ENCODE measurements at places on chromosomes 4 and X.

GRCh38 chr4:105998171-105999063 lies 103.1 kb downstream of the NPNT start:
- DNase-seq = no peak

DNA sequence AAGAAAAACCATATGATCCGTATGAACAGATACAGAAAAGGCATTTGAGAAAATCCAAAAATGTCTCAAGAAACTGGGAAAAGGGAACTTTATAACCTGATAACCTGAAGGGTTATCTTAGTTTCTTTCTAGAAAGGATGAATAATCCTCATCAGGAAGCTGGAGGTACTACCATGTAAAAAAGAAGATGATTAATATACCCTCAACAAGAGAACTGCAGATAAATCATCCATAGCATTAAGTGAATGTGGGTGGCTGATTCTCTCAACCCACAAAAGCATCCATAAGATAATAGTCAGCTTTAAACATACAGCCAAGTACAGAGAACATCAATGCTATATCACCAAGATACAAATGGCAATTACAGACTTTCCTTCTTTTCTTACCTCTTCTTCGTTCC lies 26.4 kb downstream of the ANAPC10 start:
- DNase-seq = no peak

DNA sequence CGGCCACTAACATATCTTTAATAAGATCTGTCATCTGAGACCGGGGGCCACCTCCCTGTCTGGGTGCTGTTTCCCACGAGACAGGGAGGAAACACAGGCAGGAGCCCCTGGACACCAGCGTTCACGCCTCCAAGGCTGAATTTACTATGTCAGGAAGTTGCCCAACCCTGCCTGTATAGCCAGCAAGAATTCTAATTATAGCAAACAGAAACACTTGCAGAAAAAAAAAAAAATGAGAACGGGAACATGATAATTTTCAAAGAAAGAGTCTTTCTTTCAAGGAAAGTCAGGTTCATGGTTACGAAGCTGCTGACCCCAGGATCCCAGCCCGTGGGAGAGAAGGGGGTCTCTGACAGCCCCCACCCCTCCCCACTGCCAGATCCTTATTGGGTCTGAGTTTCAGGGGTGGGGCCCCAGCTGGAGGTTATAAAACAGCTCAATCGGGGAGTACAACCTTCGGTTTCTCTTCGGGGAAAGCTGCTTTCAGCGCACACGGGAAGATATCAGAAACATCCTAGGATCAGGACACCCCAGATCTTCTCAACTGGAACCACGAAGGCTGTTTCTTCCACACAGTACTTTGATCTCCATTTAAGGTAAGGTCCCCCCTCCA lies at the start of gene IL3RA:
TSS of gene IL3RA (plus strand) at position 455 of the 613 bp plus-strand sequence. CDS start 4,981 bp downstream, outside the sequence.
- no peak for DNase-seq

GRCh38 chr4:93132631-93133030 lies 695.9 kb upstream of the ATOH1 start:
- DNase-seq = no peak

GRCh38 chrX:129636175-129636681 lies 18.5 kb downstream of the APLN start:
- no peak for DNase-seq

- no peak for DNase-seq
Observed at GRCh38 chr4:95124906-95125504, 367.2 kb downstream of the BMPR1B start.

DNA sequence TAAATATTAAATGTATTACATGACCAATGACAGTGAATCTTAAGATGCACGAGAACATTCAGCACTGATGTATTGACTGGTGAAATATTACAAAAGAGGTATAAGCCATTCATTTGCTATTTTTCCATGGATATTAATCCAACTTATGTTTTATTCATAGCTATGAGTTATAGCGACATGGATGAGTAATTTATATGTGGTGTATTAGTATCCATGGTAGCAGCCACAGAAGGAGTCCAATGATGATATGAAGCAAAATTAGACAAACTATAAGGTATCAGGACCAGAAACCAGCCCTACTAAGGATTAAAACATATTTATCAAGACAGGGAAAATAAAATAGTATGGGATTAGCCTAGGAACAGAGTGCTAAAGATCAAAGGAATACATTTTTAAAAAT lies 50.7 kb downstream of the THAP9 start:
- no peak for DNase-seq

- DNase-seq = peak; percentile 40
Observed at GRCh38 chr4:168569066-168569930, 72.4 kb downstream of the PALLD start.

DNA sequence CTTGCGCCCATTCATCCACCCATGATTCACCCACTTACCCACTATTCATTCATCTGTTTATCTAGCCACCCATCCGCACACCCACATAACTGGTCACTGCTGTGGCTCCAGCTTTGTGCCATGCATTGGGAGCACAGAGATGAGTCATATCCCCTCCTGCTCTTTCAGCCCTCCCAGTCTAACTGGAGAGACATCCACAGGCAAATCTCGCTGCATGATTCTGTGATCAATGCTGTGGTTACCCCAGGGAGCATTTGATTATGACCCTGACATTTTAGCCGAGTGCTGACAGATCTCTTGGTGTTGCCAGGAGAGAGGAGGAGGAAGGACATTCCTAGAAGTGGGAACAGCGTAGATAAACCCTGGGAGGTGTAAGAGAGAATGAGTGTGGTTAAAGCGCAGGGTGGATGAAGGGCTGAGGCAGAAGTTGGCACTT lies 10.4 kb upstream of the PORCN start:
- no peak for DNase-seq

GRCh38 chrX:10514891-10515290 lies 105.5 kb downstream of the MID1 start:
- DNase-seq = no peak

GRCh38 chrX:54116391-54116790 lies 66.7 kb downstream of the FAM120C start:
- DNase-seq = no peak

DNA sequence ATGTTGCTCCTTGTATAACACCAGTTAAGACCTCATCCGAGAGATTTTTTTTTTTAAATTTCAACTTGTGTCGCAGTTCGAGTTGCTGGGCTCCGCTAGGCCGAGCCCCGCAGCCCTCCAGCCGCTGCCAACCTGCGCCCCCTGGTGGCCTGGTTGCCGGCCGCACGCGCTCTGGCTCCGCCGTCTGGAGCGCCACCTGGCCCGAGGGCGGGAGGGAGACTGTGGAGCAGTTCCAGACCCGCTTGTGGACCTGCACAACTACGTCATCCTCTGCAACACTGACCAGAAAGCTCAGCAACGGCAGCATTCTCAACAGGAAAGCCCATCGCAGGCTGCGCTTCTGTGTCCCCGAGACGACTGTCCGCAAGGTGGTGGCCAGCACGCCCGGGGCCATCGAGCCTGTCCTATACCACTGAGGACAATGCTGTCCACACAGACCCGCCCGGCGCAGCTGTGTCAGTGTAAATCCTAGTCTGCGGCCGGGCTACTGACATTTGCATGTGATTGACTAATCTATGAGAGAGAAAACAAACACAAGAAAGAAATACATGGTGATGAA lies 39.1 kb downstream of the ARL9 start:
- DNase-seq = peak; percentile 90

- DNase-seq = no peak
Observed at GRCh38 chrX:23731951-23732350, 11.1 kb downstream of the ACOT9 start.

DNA sequence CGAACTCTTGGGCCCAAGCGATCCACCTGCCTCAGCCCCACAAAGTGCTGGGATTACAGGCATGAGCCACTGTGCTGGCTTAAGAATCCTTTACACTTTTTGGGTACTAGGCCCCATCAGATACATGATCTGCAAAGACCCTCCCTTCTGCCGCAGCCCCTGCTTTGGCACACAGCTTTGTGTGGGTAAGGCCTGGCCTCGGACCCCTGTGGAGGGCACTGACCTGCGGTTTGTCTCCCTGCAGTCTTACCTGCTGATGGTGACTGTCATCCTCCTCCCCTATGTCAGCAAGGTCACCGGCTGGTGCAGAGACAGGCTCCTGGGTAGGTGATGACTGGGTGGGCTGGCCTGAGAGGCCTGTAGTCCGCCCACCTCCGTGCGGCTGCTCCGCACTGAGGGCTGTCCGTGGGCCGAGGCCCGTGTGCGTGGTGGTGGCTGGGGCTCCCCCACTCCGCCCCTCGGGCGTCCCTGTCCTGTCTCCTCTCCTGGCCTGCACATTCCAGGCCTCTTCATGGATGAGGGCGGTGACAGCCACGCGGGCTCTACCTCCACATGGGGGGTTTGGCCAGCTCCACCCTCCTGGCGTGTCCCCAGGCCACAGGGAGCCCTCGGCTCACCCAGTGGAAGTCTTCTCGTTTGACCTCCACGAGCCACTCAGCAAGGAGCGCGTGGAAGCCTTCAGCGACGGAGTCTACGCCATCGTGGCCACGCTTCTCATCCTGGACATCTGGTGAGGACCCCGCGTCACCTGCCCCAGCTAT lies 18.0 kb downstream of the DGKQ start:
- DNase-seq = no peak

- DNase-seq = no peak
Observed at GRCh38 chr4:132266374-132266773, 882.7 kb upstream of the PCDH10 start.

- DNase-seq = peak; percentile 8
Observed at GRCh38 chrX:1465286-1466231, 12.8 kb upstream of the ASMTL start.

GRCh38 chr4:24734511-24734910 lies 60.9 kb upstream of the SOD3 start:
- no peak for DNase-seq

DNA sequence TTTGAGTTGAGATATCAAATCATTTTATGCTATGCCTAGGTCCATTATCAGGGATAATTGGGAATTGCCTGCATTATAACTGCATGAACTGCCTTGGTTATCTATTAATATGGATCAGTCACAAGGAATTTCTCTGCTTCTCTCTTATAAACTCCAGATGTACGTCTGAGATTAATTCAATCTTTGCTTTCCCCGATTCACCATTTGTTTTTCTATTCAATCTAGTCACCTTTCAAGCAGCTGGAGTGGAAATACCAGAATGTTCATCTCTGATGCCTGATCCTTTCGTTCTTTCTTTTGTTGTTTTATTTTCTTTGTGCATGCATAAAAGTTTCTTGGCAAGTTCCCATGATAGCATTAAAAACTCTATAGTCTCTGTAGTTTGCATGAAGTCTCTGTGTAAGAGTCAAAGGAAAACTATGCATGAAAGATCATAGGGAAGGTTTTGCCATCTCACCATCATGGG lies 22.6 kb downstream of the SYNPO2 start:
- no peak for DNase-seq

- DNase-seq = no peak
Observed at GRCh38 chrX:150184491-150184890, 178.6 kb upstream of the MAMLD1 start.

DNA sequence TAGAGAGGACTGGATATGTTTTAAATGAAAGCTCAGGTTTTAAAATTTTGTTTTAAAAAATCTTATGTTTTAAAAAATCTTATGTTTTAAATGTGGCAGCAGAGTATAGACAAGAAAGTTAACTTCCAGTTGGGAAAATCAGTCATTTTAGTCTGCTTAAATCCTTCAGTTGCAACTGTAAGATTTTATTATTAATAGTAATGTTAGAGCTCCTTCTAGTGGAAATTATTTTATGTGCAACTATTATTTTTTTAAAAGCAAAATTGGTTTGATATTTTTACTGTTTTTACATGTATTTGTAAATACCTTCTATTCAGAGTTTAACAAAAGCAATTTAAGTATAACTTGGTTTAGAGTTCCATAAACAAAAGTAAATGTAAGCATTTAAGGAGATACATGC lies 8.5 kb upstream of the NUDT6 start:
- DNase-seq = no peak

DNA sequence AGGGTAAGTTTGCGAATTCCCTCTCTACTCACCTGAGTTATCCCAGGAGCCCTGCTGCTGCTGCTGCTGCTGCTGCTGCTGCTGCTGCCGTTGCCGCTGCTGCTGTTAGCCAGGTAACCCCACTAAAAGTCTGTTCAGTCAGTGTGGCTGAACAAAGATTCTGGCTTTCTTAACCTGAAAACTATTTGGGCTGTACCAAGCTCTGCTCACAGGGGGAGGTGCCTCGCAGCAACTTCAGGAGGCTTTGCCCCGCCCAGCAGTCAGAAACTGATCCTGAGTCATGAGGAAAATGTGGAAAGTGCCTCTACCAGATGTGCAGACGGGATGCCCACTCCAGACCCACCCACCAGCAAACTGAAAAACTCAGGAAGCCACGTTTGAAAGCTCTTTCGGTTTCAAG lies at the start of gene CAPN6:
TSS of gene CAPN6 (minus strand) at position 145 of the 400 bp plus-strand sequence. CDS start 6,547 bp downstream, outside the sequence.
- no peak for DNase-seq

GRCh38 chr4:110106931-110107296 lies 91.5 kb downstream of the ELOVL6 start:
- DNase-seq = no peak

GRCh38 chr4:1241466-1241935 lies 7.4 kb downstream of the CTBP1 start:
- no peak for DNase-seq

GRCh38 chr4:53119680-53120079 lies 246.2 kb downstream of the SCFD2 start:
- DNase-seq = no peak

DNA sequence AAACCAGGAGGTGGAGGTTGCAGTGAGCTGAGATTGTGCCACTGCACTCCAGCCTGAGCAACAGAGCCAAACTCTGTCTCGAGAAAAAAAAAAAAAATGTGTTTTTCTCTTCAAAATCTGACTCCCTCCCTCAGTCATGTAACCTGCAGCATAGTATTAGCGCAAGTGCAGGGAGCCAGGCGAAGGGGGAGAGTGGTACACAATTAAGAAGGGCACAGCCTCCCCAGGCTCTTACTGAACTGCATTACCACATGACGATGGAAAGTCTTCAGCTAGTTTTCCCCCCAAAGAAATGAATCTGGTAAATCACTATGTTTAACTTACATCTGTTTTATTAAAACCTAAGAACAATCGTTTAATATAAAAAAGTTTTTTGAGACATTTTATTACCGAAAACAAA lies 32.4 kb downstream of the PALLD start:
- DNase-seq = no peak

DNA sequence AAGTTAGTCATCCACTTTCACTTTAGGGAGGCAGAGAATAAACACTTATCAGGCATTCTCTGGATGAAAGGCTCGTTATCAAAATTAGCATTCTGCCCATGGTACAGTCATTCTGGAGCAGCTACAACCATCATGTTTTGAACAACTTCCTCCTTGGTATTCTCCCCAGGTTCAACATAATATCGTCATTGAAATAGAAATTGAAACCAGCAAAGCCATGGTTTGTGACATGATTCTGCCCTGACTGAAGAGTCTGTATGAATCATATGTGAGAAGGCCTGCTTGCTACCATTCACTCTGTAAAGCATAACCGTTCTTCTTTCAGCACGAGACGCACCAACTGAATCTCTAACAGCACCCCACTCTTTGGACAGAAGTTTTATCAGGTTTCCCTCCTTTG lies 127.5 kb upstream of the RADX start:
- DNase-seq = peak; percentile 25

GRCh38 chr4:18242919-18243693 lies 221.6 kb upstream of the LCORL start:
- no peak for DNase-seq

GRCh38 chrX:46543441-46543840 lies 1.8 kb downstream of the ZNF674 start:
- DNase-seq = no peak

Measured in activated CD4-positive, alpha-beta memory T cell treated with anti-CD3 and anti-CD28 coated beads for 36 hours (primary cell).